ENCODE measurements at places on chromosomes 3 and 15.
A peak's percentile ranks its signal among the peaks of the same experiment; 100 is the strongest.

DNA sequence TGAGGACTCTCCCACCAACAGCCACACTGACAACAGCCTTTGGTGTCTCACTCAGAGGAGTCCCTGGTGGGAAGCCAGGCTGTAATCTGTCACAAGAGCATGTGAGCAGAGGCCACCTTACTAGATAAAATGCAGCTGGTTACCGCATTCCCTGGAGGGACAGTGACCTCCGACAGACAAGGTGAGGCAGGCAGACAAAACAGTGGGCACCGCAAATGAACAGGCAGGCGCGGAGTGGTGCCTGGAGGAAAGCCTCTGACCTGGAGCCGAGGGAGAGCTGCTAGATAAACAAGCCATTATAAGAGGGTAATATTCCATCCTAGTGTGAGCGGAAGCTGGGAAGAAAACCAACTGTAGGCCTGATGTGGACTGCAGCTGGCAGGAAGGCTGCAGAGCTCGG is 736.4 kb downstream of the FHIT start:
- DNase-seq: no peak

- DNase-seq: no peak
Measured at GRCh38 chr3:49387721-49388120, 24.1 kb downstream of the RHOA start.

DNA sequence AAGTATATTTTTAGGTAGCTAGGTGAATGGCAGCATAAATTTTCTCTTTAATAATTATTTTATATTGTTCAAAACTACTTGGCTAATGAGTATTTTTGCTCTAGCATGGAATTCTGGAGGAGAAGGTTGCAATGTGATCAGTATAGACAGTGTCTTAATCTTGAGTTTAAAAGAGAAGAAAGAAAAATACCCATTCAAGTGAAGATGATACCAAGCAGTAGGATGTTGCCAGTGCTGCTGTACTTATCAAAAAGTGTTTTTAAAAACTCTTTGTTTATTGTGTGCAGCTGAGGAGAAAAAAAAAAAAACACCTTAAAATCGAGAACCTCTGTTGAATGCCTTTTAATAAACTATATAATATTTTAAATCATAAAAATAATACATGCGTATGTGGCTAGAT is 47.9 kb downstream of the STT3B start:
- no peak for DNase-seq

- no peak for DNase-seq
Measured at GRCh38 chr3:194269610-194270145, 81.5 kb downstream of the CPN2 start.

- peak; percentile 11 for DNase-seq
Measured at GRCh38 chr3:196192036-196192523, 19.1 kb downstream of the ZDHHC19 start.

GRCh38 chr3:39065197-39065596 is 13.4 kb downstream of the WDR48 start:
- DNase-seq: no peak

DNA sequence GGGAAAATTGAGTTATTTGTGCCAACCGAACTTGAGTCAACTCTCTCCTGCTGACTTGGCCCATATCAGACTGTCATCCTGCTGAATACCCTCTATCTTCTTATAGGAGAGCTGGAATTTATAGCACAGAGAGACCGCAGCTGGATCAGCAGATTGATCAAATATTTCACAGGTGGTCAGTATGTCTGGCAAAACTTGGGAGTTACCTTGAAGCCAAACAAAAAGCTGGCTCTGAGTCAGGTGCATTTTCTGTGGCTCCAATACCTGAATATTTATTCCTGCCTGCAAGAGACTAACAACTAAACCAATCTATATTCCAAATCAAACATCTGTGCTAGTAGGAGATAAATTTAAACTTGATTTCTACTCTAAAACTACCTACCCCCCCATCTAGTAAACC is 752.1 kb upstream of the ALCAM start:
- no peak for DNase-seq

DNA sequence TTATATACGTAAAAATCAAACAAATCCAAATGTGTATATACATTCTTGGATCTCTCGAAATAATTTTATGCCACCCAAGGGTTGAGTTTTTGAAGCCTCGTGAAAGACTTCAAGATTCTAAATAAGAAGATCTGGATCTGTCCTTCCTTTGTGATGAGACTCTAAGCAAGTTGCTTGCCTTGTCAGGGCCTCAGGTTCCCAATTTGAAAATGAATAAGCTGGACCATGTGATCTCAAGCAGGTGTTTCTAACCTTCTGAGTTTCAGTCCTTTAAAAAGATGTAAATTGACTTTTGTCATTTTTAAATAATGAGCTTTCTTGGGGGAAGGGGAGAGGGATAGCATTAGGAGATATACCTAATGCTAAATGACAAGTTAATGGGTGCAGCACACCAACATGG is 137.1 kb downstream of the P3H2 start:
- no peak for DNase-seq

GRCh38 chr15:28921919-28922706 is 36.3 kb downstream of the APBA2 start:
- no peak for DNase-seq

- no peak for DNase-seq
Measured at GRCh38 chr3:15581471-15582394, 19.6 kb downstream of the HACL1 start.

DNA sequence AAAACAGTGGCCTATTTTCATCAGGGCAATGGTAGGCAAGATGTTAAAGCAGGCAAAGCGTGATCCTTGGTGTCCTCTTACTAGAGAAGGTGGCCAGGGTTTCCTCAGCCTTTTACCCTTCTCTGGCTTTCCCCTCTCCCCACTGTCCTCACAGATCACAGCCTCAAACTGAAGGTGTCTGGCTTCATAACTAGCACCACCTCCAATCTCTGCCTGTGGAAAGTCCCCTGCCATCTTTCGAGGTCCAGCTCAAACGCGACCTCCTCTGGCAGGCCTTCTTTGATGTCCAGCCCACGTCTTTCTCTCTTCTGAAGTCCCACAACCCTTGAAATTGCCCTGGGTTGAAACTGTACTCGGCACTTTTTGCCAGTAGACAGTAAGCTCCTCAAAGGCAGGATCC is 35.9 kb downstream of the CYP19A1 start:
- DNase-seq: no peak

- DNase-seq: no peak
Measured at GRCh38 chr3:188901126-188901525, 270.6 kb upstream of the TPRG1 start.

GRCh38 chr15:37015035-37015434 is 85.3 kb downstream of the MEIS2 start:
- no peak for DNase-seq

GRCh38 chr15:70557521-70558258 is 205.7 kb downstream of the UACA start:
- no peak for DNase-seq

DNA sequence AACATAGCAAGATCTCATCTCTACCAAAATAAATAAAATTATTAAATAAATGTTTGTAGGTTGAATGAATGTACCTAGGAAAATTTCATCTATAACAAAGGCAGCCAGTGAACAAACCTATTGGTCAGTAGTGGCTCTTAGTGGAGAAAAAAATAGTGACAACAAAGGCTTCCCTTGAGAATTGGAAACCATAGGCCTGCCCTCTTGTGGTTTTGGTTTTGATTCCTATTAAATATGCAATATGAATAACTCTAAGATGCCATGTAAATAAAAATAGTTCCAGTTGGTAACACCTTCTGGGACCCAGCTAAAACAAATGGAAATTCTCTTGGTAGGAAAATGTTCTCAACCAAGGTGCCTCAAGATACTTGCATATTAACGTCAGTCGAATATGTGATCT is 145.7 kb upstream of the BFSP2 start:
- no peak for DNase-seq

DNA sequence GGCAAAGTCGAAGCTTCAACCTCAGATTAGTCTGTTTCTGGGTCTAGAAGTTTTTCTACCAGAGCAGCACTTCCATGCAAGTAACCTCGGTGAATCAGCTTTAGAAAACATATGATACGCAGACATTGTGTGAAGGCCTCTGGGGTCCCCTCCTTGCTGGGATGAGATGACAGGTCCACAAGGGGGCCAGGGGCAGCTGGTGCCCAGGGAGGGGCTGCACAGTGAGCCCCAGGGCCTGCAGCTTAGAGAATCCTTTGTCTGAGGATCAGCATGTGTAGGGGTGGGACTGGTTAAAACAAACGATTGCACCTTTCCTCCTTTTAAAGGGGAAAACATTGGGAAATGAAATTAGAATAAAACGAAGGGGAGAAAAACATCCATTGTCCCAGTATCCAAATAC is 47.5 kb upstream of the TLE3 start:
- no peak for DNase-seq

All from stimulated activated CD8-positive, alpha-beta memory T cell treated with anti-CD3 and anti-CD28 coated beads, Interleukin-4, amount 100 ng/mL, for 1 hour (primary cell).